Natural killer cell (primary cell): ENCODE measurements at places on chromosomes 12 and 14. TPM values are rescaled to one million over a fixed set of nuclear protein-coding genes. Genes with fewer than 3 reads are reported as not detected.

DNA sequence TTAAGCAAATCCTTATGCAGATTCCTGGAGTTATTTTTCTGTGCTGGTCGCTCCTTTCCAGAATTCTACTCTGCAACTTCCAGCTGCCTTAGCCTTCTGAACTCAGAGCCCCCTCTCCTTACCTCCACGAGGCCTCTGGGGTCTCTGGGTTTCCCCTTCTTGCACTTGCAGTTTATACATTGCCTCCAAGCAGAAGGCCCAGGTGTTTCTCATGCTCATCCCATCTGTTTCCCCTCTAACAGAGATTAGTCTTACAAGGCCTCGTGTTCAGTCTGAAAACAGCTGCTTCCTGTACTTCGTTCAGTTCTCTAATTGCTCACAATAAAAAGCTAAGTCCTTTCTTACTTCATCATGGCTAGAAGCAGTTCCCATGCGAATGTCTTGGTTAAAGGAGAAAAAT is 134.4 kb upstream of the FGD4 start:
- no peaks in the 10 kb centered on the region for H3K36me3 ChIP-seq
- DNase-seq, result no peak
- H3K4me3 ChIP-seq, result no peak overlapping the region
- peak overlapping the region; percentile 58 for H3K27ac ChIP-seq
- no peaks in the 10 kb centered on the region for H3K27me3 ChIP-seq

GRCh38 chr12:103556890-103557627 is 30.0 kb upstream of the STAB2 start:
- no peaks in the 10 kb centered on the region for H3K4me1 ChIP-seq
- no peaks in the 10 kb centered on the region for H3K27me3 ChIP-seq
- H3K36me3 ChIP-seq, result no peaks in the 10 kb centered on the region
- no peak overlapping the region for H3K27ac ChIP-seq

The STAC3 gene
- 4.1 TPM for total RNA-seq

The IFNG-AS1 gene
- total RNA-seq, result 1.6 TPM

The ARMH4 gene
- not detected for total RNA-seq
